ENCODE measurements at places on chromosomes 7 and 10. TPM values are rescaled to one million over a fixed set of nuclear protein-coding genes. Genes with fewer than 3 reads are reported as not detected.

ASB10 gene
- not detected for total RNA-seq

PCLO gene
- not detected for total RNA-seq

PRF1 gene
- total RNA-seq = not detected

SPAG6 gene
- total RNA-seq = not detected

DNA sequence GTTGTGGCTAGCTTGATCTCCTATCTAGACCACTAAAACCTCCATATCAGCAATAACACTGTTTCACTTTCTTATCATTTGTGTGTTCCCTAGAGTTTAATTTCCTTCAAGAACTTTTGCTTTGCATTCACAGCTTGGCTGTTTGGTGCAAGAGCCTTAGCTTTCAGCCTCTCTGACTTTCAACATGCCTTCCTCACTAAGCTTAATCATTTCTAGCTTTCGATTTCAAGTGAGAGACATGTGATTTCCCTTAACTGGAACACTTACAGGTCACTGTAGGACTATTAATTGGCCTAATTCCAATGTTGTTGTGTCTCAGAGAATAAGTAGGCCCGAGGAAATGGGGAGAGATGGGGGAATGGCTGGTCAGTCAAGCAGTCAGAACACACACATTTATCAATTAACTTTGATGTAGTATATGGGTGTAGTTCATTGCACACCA, 10.6 kb upstream of the BPGM start:
- no peak for DNase-seq

- peak; percentile 61 for DNase-seq
Measured at GRCh38 chr10:70799124-70799523, 13.9 kb upstream of the TBATA start.

GRCh38 chr7:105776068-105776790, 100.2 kb downstream of the ATXN7L1 start:
- DNase-seq = peak; percentile 100

DNA sequence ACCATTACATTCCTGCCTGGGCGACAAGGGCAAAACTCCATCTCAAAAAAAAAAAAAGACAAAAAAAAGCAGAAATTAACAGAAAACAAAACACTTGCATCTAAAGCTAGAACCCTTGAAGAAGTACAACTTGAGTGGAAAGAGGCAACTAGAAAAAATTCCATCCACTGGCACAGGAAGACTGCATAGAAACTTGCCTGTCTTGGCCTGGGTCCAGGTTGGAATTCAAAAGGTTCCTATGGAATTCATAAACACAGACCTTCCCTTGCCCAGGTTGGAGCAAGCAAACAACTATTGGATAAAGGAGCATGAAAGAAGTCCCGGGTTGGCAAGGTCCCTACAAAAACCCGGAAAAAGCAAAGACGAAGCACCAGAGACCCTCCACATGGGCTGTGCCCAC, 69.8 kb downstream of the CCDC71L start:
- DNase-seq = no peak

DNA sequence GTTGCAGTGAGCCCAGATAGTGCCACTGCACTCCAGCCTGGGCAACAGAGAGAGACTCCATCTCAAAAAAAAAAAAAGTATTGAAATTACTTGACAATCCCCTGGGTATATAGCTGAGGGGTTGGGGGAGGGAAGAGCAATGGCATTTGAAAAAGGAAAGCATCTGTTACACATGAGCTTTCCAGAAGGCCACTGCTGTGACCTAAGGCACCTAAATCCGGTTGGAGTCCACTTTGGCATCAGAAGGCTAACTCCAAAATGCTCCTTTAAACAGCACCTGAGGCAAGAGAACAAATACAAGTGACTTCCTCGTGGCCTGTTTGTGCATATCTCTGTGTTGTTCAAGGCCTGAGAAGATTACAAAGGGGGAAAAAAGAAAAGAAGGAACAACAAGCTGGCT, 74.8 kb upstream of the PALS2 start:
- DNase-seq = no peak

GRCh38 chr10:72001033-72001395, 36.8 kb downstream of the CHST3 start:
- DNase-seq = peak; percentile 53

DNA sequence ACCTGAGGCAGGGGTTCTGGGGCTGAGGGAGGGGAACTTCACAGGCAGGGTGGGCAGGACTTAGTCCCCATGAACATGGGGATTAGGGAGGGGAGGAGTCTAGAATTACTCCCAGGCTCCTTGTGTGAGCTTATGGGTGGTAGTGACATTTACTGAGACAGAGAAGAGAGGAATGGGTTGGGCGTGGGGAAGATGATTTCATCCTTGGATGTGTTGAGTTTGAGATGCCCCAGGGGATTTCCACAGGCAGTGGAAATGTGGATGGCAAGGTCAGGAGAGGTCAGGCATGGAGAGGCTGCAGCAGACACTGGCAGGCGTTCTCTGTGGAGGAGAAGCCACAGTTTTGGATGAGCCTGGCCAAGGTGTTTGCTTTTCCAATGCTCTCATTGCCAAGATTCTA, 26.4 kb upstream of the GSDME start:
- peak; percentile 24 for DNase-seq
